Femur (tissue), 1 donor: ENCODE measurements at places on chromosomes 1 and 21.

DNA sequence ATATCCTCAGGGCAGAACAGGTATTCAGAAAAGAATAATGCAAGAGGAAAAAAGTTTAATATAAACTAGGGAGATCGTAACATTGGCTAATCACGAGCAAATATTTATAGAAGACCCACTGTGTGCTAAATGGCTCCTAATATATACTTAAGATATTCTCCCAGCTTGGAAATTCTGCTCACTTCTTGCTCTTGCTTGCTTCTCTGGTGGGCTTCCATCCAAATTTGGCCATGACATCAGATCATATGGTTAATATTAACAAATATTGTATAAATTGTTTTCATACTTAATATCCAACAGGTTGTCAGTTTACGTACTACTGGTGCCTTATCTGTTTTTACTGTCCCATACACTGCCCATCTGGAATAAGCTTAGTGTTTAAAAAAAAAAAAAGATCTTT lies 1.1 kb downstream of the COX20 start:
- no peak for DNase-seq

DNA sequence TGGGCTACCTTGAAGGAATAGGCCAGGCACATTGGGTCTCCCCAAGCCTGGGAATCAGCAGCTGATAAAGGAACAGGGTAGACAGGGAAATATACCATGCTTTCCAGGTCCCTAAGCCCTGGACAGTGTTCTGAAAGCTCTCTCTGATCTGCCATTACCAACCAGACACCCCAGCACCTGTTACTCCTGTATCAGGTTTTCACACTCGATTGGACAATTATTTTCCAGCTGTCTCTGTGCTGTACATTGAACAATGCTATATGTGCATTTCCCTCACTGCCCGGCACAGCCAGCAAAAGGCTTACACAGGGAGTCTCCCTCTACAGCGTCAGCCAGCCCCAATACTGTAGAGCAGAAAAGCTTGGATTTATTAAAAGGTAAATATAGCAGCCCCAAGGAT lies 4.7 kb downstream of the CFAP45 start:
- no peak for DNase-seq

DNA sequence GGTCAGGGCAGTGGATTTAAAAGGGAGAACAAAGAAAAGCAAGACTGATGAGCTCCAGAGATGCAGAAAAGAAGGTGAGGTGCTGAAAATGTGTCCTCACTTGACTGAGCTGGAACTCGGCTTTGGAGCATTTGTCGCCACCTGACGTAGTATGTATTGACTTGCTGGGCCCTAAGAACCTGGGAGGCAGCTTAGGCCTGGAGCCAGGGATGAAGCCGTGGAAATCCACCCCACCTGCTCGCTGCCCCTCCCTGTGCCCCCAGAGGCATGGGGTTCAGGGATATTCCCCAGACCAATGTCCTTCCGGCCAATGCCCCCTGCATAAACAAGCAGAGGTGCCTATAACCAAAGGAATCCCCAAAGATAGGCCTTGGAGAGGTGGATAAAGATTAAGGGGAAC lies 14.3 kb downstream of the MRAP start:
- DNase-seq, result peak; percentile 8

GRCh38 chr1:161172776-161173376 lies 4.4 kb downstream of the B4GALT3 start:
- DNase-seq, result no peak

DNA sequence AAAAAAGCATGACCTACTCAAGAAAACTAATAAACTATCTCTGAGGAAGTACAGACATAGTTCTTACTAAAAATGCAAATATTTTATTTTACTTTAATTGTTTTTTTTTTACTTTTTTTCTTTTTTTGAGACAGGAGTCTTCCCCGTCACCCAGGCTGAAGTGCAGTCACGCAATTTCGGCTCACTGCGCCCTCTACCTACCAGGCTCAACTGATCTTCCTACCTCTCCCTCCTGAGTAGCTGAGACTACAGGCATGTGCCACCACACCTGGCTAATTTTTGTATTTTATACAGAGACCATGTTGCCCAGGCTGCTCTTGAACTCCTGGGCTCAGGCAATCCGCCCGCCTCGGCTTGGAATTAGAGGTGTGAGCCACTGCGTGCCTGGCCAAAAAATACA lies 1263.1 kb downstream of the KCNT2 start:
- DNase-seq, result no peak

DNA sequence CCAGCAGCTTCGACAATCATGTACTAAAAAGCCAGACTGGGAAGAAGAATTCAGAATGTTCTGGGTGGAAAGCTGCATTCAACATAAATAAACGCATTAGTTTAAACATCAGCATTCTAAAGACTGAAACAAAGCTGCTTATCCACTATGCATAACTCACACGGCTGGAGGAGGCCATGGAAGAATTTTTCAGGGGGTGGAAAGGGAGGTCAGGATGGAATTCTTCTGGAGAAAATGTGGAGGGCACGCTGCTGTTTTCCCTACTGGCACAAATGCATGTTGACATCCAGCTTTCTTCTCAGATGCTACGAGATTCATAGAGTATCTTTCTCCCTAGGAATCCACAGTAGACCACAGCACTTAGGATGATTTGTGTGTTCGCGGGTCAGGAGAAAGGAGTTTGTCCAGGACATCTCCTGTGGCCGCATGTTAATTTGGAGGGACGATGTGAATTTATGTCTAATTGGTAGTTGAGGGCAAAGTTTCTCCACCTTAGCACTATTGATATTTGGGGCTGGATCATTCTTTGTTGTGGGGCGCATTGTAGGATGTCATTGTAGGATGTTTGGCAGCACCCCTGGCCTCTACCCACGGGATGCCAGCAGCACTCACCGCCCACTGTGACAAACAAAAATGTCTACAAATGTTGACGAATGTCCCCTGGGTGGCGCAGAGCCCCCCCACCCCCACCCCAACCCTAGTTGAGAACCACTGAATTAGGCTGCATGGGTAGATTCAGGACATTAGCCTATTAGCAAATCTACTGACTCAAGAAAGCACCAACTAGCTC lies 86.5 kb upstream of the KAZN start:
- no peak for DNase-seq

DNA sequence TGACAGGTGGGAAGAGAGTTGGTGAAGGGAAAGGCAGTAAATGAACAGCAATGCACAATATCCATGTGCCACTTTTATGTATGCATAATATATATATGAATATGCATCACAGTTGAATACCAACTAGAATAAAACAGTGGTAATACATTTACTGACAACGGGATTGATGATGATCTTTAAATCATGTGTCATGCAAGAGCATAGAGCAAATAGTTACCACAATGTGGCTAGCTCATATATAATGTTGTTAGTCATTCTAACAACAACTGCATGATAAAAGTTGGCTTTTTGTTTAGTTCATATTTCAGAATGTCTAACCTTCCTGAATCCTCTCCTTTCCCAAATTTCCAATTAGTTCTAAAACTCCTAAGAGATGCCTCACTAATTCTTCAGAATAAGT lies 46.4 kb downstream of the GORAB start:
- DNase-seq, result no peak

DNA sequence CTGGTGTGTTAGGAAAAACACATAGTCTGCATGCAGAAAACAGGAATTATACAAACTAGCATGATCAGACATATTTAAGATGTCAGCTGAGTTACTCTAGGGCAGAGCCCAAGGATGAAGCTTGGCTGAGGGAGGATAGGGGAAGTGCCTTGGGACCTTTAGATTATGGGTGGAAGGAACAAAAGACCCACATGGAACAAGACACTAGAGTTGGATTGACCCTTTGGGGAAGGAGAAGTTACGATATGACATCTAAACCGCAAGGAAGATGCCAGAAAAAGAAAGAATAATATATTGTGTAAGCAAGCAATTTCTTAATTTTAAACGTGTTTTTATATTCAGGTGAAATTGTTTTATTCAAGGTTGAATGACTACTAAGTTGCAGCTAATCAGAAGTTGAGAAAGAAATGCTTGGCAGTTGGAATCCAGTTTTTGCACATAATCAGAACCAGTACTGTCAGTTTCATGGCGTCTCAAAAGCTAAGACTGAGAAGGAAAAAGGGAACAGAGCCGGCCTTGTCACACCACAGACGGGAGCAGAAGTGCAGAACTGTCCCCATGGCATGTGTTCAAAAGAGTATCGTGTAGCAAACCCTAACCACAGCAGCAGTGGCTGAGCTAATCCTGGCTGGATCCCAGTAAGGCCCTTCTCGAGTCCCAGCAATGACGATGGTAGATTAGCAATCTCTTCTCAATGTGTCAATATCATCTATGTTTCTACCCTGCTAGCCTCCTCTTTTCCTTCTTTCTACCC lies 31.2 kb upstream of the IFNAR2 start:
- DNase-seq, result peak; percentile 79

- DNase-seq, result no peak
Measured at GRCh38 chr1:18870957-18871356, 11.5 kb upstream of the TAS1R2 start.

DNA sequence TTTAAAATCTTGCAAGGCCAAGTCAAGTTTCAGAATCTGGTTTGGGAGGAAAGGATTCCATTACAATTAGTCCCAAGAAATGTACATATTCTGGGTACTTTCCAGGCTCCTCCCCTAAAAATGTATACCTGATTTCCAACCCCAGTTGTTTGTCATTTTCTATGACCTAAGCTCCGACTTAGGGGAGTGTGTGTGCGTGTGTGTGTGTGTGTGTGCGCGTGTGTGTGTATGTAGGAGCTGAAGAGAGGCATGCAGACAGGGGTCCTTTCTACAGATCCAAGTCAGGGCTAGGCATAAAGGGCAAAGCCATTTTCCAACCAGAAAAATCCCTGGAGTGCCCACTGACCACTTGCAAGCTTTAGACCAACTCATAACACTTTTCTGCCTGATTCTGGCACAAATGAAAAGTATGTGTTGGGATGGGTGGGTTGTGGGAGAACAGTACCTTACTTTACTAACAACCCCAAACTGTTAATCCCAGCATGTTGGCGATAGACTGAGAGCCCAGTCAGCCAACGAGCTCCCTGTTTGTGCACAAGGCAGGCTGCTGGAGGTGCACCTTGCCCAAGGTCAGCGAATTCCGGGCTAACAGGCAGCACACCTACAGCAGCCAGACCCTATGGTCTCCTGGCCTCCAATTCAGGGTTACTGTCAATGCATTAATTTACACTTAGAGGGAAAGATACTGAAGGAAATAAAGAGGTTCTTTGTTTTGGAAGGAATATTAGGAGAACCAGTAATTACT lies 1.7 kb downstream of the TRABD2B start:
- DNase-seq, result no peak

DNA sequence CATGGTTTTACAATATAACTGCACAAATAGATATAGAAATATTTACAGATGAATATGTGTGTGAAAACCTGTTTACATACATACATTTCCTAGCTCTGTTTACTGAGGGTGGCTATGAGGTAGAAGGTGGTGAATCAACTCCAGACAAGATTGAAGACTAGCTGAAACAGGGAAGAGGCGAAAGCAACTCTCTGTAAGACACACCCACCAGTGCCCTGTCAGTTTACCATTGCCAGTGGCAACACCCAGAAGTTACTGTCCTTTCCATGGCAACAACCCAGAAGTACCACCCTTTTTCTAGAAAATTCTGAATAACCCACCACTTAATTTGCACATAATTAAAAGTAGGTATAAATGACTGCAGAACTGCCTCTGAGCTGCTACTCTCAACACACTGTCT lies 16.7 kb downstream of the TMEM69 start:
- no peak for DNase-seq

DNA sequence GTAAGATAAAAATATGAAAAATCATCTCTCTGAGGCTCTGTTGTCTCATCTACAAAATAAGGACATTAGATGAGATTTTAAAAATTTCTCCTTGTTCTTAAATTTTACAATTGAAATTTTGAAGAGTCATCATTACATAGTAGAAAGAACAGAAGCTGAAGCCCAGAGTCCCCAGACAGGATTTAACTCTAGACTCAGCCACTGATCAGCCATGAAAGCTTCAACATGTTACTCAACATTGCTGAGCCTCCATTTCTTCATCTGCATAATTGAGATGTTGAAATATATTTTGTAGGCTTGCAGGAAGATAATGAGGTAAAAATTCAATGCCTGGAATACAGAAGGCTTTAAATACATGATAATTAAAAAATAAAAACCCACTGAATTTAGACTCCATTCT lies 633.3 kb downstream of the LMO4 start:
- DNase-seq, result no peak

GRCh38 chr1:245306628-245307410 lies 152.0 kb downstream of the KIF26B start:
- no peak for DNase-seq

DNA sequence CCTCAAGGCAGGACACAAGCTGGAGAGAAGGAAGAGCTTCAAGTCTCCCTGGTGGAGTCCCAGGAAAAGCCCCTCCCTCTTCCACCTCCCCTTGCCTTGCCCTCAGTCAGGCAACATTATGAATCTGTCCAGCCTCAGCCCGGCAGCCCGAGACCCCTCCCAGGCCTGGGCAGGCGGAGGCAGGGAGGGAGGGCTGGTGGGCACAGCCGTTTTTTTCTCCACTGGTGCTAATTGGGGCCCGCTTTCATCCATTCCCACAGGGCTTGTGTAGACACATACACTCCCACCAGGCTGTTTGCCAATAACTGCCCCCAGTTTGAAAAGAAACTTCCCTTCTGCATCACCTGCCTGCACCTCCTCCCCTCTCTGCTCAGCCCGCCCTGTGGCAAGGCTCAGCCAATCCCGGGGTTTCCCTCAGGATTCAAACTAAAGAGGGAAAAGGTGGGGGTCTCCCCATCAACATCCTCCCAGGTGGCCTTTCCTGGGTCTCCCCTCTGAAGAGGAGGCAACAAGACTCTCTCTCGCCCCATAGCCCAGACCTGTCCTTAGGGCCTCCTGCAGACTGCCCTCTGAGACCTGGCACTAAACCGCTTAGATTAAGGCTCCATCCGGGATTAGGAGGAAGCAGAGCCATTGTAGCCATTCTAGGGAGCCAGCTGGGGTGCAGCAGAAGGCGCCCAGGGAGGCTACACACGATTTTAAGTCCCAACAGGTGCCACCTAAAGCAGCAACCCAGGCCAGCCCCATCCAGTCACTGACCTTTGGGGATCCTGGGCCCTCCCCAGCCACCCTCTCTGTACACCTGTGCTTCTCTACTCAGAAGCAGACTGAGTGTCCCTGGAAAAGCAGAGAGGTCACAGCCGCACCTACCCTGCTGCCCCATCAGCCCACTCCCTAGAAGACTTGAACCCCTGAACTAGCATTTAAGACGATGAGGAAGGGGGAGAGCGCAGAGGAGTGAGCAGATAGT lies 3.5 kb downstream of the IGSF9 start:
- peak; percentile 4 for DNase-seq

- DNase-seq, result no peak
Measured at GRCh38 chr1:89273324-89273778, 691 bp upstream of the GBP5 start.

DNA sequence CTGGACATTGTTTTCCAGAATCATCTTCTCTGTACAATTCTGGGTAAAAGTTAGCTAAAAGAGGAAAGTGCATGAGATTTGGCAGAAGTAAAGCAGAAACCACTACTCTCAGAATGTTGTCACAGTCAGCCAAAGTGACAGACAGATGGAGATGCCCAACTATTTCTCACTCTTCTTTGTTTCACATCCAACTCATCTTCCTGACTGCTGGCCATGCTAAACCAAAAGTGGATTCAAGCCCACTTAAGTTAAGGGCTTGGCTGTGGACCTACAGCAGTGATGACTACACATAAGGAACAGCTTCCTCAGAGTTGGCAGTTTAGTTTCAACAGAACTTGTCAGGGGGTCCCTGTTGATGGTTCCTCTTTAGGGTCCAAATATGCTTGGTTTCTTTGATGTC lies 730.2 kb downstream of the LRRIQ3 start:
- no peak for DNase-seq

- no peak for DNase-seq
Measured at GRCh38 chr21:35857095-35857494, 203.2 kb downstream of the SETD4 start.
